ENCODE measurements at places on chromosomes 6 and 20. TPM values are rescaled to one million over a fixed set of nuclear protein-coding genes. Genes with fewer than 3 reads are reported as not detected.

The SH3BGRL2 gene
- 27.4 TPM for total RNA-seq

The EGFL8 gene
- total RNA-seq: 26.0 TPM

DNA sequence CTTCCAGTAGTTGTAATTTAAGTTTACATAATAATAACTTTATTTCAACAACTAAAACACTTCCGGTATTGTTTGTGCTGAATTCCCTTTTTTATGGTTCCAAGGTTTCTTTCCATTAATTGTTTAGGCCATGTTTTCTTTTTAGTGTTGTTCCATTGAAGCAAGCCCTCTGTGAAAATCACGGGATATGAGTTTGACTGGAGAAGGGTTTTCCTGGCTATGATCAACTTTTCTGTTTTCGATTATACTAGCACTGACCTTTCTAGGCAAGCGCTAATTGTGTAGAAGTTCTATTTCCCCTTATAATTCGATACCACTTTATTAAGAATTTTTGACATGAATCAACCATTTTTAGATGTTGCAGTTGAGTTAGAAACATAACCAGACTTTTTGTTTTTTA lies 2.4 kb downstream of the LAMA2 start:
- DNase-seq: no peak

GRCh38 chr6:32116674-32117073 lies 7.5 kb upstream of the TNXB start:
- no peak for DNase-seq

The RAD21L1 gene
- 0.60 TPM for total RNA-seq

The PRDM13 gene
- not detected for total RNA-seq

GRCh38 chr6:168676552-168677322 lies 235.8 kb downstream of the SMOC2 start:
- DNase-seq: no peak

- DNase-seq: no peak
Measured at GRCh38 chr6:3227363-3228045, at the start of gene TUBB2B. TSS of gene TUBB2B (minus strand) at chr6:3227653. CDS start at chr6:3227543, 110 bp downstream.

GRCh38 chr20:58084566-58084965 lies 143.9 kb downstream of the ANKRD60 start:
- no peak for DNase-seq

DNA sequence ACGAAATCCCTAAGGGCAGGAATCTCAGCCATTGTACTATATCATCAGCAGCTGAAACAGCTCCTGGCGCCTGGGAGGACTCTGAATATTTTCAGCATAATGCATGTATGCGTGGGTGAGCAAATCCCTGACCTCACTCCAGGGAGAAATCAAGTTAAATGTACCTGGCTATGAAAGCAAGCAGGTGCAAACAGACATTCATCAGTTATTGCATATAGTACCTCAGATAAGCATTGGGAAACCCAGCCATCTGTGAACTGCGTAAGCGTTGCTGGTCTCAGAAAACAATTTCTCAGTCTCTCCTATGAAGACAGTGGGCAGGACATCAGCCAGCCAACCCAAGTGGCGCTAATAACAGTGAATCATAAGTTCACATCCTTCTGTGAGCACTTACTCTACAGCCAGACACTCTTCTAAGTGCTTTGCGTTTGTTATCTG lies 622.6 kb downstream of the EPM2A start:
- no peak for DNase-seq

The ZNF451 gene
- total RNA-seq: 31.7 TPM

The RSPO3 gene
- total RNA-seq: not detected

- DNase-seq: no peak
Measured at GRCh38 chr6:68226460-68226859, 408.6 kb upstream of the ADGRB3 start.

GRCh38 chr20:19522071-19522801 lies 235.8 kb upstream of the RIN2 start:
- DNase-seq: no peak

DNA sequence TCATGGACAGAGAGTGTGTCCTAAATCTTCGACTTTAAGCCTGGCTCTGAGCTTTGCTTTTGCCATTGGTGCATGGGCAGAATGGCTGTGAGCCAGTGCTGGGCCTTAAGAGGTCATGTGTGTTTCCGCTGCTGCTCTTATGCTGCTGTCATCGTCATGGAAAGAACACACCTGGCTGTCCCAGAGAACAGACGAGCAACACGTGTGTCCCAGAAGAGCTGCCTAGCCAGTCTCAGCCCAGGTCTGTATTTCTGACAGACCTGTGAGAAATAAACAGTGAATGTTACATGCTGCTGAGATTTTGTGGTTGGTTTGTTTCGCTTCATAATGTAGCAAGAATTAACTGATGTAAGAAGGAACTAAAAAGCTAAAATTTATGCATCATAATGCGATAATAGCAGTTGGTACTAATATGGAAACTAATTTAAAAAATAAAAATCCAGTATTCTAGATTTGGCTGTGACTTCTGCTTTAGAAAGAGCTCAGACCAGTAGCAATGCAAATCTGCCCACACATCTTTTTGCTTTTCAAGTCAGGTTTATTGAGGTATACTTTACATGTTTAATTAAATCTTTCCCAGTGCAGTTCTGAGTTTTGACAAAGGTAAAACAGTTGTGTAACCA lies 11.5 kb upstream of the SCP2D1 start:
- no peak for DNase-seq

The TPD52L2 gene
- 149 TPM for total RNA-seq

The PARD6B gene
- 80.3 TPM for total RNA-seq

DNA sequence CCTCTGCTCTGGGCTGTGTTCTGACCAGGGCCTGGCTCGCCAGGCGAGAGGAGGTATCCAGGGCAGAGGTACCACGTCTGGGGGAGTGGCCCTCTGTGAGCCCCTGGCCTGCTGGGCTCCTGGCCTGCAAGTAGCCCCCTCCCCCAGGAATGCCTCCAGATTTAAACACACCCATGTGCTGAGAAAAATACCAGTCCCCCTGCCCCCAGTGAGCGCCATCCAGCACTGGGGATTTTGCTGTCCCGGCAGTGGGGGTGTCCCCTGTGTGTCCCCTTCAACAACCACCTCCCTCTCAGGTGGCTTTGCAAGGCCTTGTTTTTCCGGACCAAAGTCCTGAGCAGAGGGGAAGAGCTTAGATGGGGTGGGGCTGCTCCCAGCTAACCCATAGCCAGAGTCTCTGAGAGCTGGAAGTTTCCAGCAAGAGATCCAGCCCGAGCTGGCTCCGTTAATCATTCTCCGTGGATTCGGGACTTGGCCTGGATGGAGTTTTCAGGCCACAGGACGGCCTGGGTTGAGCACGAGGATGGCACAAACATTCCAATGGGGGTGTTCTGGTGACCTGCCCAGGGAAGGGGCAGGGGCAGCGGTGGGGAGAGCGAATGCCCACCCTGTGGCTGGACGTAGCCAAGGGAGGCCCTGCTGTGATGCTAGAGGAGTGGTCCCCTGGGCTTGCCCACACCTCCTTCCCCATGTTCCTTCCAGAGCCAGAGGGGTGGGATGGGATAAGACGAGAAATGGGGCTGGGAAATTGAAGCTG lies 29.0 kb downstream of the PCK1 start:
- no peak for DNase-seq

GRCh38 chr6:118186672-118187567 lies 279.9 kb downstream of the SLC35F1 start:
- DNase-seq: no peak

- DNase-seq: no peak
Measured at GRCh38 chr6:32936239-32937152, 4.3 kb downstream of the HLA-DMB start.

The FAM83C gene
- not detected for total RNA-seq

The ZMYND8 gene
- total RNA-seq: 107 TPM

- DNase-seq: no peak
Measured at GRCh38 chr6:157520596-157521361, 139.8 kb downstream of the ZDHHC14 start.

DNA sequence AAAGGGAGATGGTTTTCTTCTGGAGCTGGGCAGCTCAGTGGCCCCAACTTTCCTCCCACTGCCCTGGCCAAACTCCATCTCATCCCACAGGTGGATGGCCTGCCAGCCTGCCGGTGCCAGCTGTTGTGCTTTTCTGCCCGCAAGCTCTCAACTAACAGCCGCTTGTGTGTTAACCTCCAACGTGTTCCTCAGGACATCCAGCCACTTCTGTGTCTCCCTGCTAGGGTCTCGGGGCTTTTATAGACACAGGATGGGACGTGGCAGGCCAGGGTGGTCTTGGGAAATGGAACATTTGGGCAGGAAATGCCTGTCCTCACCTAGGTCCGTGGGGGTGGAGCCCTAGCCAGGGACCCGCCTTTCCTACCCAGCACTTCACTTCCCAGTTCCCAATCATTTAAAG lies 171.1 kb upstream of the RGS17 start:
- DNase-seq: no peak

GRCh38 chr6:56709650-56710049 lies 67.0 kb upstream of the DST start:
- no peak for DNase-seq

DNA sequence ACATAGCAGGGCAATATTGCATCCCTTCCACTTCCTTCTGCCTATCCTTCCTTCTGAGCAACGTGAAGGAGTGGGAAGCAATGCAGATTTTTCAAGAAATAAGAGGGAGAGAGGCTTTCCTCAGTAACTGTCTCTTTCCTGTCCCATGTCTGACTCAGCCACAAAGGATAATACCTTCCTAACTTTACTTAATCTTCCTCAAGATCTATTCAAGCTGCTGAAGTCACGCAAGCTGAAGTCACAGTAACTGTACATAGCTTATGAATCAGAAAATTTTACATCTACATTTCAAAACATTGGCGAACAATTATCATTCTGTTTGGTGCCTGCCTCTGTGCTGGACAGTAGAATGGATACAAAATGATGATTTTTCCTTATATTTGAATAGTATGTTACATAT lies 86.4 kb upstream of the POU3F2 start:
- no peak for DNase-seq

The PAQR8 gene
- total RNA-seq: 4.1 TPM

DNA sequence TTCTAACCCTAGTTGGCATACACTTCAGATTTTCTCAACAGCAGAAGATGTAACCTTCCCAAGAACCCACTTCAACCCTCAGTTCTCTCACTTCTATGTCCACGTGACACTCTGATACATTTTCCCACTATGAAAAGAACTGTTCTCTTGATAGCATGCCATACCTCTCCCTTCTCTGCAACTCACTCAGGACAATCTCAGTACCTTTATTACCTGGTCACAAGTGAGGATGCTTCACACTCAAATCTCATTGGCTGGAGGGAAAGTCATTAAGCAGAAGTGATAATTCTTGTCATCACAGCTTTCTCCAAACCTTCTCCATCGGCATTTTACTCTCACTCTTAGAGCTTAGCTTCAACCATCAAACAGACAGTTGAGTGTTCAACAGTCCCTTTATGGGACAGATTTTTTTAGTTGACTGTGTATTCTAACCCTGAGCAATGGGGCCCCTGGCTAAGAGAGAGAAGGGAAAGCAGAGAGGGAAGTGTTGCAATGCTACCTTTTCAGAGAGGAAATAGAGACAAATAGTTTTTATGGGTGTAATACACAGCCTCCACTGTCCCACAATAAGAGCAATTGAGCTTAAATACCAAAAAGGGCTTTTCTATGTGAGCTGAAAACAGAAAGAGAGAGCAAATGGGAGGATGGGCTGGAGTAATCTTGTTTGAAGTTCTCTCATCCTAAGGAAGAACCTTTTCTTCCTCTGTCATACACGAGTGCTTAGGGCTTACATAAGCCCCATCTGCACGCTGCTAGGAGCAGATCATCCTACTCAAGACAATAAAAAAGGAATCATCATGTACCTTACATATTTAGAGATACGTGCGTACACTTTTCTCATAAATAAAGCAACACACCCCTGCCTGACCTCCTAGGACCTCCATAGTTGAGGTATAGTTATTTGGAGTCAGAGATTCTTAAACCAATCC lies 16.0 kb downstream of the HLA-DPA1 start:
- no peak for DNase-seq

Measured in PC-9 (cell line).